ENCODE measurements at places on chromosomes 3 and 15.

DNA sequence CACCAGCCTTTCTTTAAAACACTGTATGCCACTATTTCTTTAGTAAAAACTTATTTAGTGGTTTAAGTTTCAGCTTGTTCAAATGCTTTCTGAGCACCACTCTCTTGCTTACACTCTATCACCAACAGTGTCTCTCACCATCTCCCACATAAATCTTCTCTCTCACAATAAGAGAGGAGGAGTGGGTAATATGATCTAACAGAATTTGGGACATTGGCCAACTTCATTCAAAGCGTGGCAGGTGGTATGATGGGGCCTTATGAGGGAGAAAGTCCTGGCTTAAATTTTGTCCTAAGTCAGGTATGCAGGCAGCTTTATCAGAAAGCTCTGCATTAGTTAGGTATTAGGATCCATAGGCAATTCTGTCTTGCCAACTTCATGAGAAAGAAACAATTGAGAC, 1132.5 kb downstream of the TUSC7 start:
- DNase-seq, result no peak

- DNase-seq, result no peak
These were observed 75.3 kb upstream of the HRH1 start for GRCh38 chr3:11078826-11079515.

GRCh38 chr3:172096881-172097420, 57.6 kb downstream of the FNDC3B start:
- DNase-seq, result no peak

GRCh38 chr3:155876503-155876902, 6.1 kb downstream of the GMPS start:
- no peak for DNase-seq

DNA sequence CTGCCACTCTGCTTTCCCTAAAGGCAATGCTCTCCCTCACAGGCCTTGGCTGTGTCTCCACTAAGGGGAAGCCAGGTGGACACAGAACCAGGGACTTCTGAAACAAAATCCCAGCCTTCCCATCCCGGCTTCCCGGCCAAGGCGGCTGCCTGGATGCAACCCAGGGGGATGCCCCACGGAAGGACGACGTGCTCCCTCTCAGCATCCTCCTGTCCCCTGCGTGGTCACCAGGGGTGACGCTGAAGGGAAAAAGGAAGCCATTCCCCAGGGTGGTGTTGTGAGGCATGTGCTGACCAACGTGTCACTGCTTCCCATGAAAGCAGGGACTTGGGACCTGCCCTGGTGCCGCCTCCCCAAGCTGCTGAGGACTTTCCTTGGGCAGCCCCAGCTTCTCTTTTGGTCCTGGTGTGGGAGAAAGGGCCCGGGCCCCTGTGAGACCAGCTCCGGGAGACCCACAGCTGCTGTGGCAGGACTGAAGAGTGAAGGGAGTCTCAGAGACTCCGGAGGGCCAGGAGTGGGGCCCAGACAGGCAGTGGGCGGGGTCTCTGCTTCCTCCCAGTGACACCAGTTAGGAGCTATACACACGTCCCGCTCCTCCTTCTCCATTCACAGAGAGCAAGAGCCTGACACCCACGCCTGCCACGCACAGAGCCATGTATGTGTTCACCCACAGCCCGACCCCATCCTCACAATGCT, 139.2 kb downstream of the NUP210 start:
- DNase-seq, result no peak

DNA sequence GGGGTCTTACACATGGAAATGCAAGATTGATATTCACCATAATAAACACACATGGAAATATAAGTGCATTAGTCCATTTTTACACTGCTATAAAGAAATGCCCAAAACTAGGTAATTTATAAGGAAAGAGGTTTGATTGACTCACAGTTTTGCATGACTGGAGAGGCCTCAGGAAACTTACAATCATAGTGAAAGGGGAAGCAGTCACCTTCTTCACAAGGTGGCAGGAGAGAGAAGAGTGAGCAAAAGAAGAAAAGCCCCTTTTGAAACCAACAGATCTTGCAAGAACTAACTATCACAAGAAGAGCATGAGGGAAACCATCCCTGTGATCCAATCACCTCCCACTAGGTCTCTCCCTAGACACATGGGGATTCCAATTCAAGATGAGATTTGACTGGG, 111.7 kb upstream of the TP63 start:
- no peak for DNase-seq

GRCh38 chr3:160999274-160999673, 105.9 kb downstream of the B3GALNT1 start:
- no peak for DNase-seq

DNA sequence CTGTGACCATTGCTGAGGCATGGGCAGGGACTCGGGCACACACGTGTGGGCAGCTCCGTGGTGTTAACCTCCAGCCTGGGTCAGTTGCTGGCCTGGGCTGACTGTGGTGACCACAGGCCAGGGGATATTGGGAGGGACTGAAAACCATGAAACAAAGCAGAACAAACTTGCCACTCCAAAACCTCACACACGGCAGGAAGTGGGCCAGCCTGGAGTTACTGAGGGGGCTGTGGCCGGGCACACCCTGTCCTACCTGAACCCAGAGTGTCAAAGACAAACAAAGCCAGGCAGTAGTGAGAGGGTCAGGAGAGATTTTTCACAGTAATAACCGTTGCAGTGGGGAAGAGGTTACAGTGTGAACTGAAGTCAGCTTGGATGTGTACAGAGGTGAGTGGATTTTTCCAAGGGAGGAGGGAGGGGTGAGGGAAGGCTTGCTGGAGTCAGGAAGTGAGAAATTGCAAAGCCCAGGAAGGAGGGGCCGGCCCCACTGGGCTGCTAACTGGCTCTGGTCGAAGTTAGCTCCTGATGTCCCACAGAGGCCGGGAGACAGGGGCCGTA, 40.0 kb upstream of the ATP10A start:
- DNase-seq, result no peak
